ENCODE measurements at places on chromosomes 5 and 9.

- no peak for DNase-seq
Observed at GRCh38 chr5:84273517-84273883, 111.2 kb downstream of the EDIL3 start.

DNA sequence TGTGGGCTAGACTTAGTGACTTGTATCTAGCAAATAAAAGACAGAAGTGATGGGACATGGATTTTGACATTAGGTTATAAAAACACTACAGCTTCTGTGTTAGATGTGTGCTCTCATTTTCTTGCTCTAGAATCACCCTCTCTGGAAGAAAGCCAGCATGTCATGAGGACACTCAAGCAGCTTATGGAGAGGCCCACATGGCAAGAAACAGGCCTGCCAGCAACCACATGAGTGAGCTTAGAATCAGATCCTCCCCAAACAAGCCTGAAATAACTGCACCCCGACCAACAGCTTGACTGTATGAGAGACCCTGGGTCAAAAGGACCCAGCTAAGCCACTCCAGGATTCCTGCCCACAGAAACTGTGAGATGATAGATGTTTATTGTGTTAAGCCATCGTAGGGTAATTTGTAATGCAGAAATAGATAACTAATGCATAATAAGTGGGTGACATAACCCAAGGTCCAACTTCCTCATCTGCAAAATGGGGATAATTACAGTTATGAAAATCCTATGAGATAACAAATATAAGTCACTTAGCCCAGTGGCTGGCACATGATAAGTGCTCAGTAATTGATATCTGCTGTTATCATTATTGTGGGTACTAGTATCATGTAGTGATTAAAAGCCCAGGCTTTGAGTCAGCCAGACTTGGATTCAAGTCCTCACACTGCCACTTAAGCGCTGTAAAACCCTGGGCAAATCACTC, 86.5 kb downstream of the KLHL3 start:
- DNase-seq, result no peak

GRCh38 chr5:37838152-37838932, 1.5 kb downstream of the GDNF start:
- no peak for DNase-seq

DNA sequence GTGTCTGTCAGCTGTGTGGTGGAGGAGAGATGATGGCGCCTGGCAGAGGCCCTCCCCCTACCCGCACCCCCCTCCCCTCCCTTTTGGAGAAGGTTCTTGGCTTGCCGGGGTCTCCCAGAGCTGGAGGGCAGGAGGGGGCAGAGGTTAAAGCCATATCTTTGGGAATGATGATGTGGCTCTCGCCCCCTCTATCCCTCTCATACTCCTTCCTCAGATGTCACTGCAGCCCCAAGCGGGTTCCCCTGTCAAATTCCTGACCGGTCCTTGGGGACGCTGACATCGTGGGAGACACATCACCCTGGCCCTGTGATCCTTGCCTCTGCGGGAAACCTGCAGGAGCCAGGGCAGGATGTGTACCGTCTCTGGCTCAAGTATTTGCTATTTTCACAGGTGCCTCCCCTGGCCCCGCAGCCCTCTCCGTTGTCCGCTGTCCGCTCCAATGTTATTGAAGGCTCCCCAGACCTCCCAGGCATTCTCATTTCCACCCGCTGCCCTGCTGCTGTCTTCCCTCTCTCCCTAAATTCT, 109.5 kb downstream of the FOXD1 start:
- DNase-seq, result no peak

- DNase-seq, result no peak
Observed at GRCh38 chr5:169636477-169637084, 494 bp upstream of the DOCK2 start.
